ENCODE measurements at places on chromosomes 5 and 9.
A peak's percentile ranks its signal among the peaks of the same experiment; 100 is the strongest.

DNA sequence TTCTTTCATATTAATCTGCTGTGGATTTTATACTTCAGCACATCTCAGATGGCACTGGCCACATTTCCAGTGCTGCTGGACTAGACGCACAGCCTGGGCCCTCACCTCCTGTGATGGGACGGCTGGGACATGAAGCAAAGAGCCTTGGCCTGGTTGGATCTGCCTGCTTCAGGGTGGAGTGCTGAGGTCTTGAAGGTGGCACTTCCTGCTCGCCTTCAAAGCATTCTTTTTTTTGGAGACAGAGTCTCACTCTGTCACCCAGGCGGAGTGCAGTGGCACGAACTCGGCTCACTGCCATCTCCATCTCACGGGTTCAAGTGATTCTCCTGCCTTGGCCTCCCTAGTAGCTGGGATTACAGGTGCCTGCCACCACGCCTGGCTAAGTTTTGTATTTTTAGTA lies 73.1 kb downstream of the RAPGEF1 start:
- DNase-seq, result no peak

DNA sequence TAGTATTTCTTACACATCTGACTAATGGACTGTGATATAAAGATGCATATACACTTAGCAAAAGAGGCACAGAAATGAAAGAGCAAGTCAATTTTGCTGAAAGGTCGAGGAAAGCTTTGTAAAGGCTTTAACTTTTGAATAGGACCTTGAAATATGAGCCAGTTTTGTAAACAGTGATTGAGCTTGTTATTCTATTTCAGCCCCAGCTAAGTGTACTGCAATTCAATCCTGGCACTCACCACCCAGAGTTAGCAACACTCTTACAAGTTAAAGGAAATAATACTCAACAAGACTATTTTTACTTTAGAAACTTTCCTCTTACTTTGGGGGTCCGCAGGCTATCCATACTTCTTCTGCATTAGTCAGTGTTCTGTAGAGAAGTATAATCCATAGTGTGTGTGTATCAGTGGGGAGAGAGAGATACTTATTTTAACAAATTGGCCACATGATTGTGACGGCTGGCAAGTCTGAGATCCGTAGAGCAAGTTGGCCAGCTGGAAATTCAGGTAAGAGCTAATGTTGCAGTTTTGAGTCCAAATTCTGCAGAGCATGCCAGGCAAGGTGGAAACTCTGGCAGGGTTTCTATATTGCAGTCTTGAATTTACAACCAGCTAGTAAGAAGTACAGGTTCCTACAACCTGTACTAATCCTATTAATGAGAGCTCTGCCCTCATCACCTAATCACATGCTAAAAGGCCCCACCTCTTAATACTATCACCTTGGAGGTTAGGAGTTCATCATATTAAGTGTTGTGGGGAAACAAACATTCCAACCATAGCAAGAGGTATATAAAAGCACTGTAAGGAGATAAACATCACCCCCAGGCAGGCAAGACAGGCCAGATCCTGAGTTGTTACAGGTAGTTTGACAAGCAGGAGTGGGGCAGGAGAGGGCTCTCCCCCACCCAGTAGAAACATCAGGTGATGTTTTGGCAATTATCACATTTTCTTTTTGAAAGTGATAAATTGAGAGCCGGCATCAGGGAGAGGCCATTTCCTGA lies 33.6 kb downstream of the IL7R start:
- no peak for DNase-seq

- no peak for DNase-seq
Observed at GRCh38 chr9:126965077-126965476, 50.5 kb downstream of the RALGPS1 start.

- DNase-seq, result peak; percentile 65
Observed at GRCh38 chr5:72108202-72109061, 1.2 kb downstream of the MAP1B start.

- no peak for DNase-seq
Observed at GRCh38 chr9:9341203-9341602, 1271.6 kb downstream of the PTPRD start.

- peak; percentile 89 for DNase-seq
Observed at GRCh38 chr5:150637245-150638052, 3.0 kb upstream of the SYNPO start.

DNA sequence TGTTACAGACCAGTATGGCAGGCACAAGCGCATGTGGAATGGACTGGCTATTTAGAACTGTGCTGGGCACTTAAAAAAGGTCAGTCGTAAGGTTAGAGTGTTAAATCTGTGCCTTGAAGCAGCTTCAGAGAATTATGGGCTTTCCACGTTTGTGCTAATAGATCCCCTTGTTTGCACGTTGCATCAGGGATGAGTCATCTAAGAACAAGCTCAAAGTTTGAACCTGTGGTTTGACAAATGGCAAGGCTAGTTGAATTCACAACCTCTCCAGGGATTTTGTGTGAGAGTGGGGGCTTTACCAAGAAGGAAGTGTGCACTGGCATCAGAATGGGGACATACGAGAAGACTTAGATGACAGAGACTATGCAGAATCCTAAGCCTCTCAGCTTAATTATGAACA lies 249.6 kb downstream of the IRX1 start:
- no peak for DNase-seq

DNA sequence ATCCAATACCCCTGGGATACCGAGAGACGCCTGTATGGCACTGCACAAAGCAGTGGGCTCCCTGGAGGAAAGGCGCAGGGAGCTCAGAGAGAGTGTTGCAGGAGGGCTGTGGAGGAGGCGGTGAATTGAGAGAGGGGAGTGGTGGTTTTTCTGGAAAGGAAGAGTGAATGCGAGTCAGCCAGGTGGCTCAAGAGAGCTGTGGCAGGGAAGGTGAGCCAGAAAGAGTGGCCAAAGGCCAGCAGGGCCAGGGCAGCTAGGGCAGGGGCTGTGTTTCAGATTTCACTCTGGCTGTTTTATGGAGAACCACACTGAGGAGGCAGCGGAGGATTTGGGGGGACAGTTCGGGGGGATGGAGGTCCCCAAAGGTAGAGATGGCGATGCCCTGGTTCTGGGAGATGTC lies 13.0 kb upstream of the DAB2IP start:
- no peak for DNase-seq

DNA sequence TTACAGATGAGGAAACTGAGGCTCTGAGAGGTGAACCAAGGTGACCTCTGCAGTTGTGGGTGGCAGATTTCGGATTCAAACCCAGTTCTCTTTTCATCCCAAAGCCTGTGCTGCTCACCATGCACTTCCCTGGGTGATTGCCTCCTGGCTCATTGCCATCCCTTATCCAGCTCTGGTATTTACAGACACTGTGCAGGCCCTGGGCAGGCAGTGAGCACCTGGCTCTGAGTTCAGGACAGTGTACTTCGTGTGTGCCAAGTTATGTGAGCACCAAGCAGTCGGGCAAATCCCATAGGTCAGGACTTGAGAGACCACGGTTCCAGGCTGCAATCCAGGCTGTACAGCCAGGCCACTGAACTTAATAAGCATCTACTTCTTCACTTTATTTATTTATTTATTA lies 1.4 kb downstream of the LRSAM1 start:
- DNase-seq, result no peak
